H4 (cell line): ENCODE measurements at places on chromosomes 5 and 9. TPM values are rescaled to one million over a fixed set of nuclear protein-coding genes. Genes with fewer than 3 reads are reported as not detected.

The PFN3 gene
- not detected in 2 replicates for total RNA-seq

The PCBD2 gene
- total RNA-seq, result 7.6 and 9.9 TPM in 2 replicates

The PCDHGA1 gene
- total RNA-seq, result 0.51 and 1.6 TPM in 2 replicates

The ACTBL2 gene
- 6.7 and 7.0 TPM in 2 replicates for total RNA-seq

The SMIM32 gene
- total RNA-seq, result not detected in 2 replicates

The CARD6 gene
- 7.2 and 8.3 TPM in 2 replicates for total RNA-seq

The FGF1 gene
- total RNA-seq, result 3.1 and 3.2 TPM in 2 replicates

The OR1J2 gene
- total RNA-seq, result not detected in 2 replicates

The GPRIN1 gene
- total RNA-seq, result 11.7 and 14.0 TPM in 2 replicates

The DMRT3 gene
- not detected in 2 replicates for total RNA-seq

The ATOSB gene
- total RNA-seq, result 7.5 and 9.7 TPM in 2 replicates

The PPP1R2B gene
- total RNA-seq, result 0.06 TPM in 1 of 2 replicates, not detected in the other

The PAEP gene
- total RNA-seq, result 2.6 TPM in 1 of 2 replicates, not detected in the other

The IFNA21 gene
- 0.15 TPM in 1 of 2 replicates, not detected in the other for total RNA-seq

The CD74 gene
- 1.6 and 11.7 TPM in 2 replicates for total RNA-seq

The BASP1 gene
- total RNA-seq, result 117 and 142 TPM in 2 replicates

The PCDHAC2 gene
- 1.5 and 1.8 TPM in 2 replicates for total RNA-seq

The PDGFRB gene
- total RNA-seq, result 21.6 and 30.1 TPM in 2 replicates

The PCDHGC4 gene
- total RNA-seq, result 0.10 TPM in 1 of 2 replicates, not detected in the other

The TMEM171 gene
- total RNA-seq, result 10.4 and 10.7 TPM in 2 replicates

The C8G gene
- not detected in 2 replicates for total RNA-seq

The TNFSF8 gene
- not detected in 2 replicates for total RNA-seq

The CTXN3 gene
- not detected in 2 replicates for total RNA-seq

The PTGS1 gene
- 0.37 and 0.74 TPM in 2 replicates for total RNA-seq

The TMC1 gene
- total RNA-seq, result not detected in 2 replicates

The MARCHF11 gene
- not detected in 2 replicates for total RNA-seq

The LMNB1 gene
- 138 and 151 TPM in 2 replicates for total RNA-seq
